Kidney epithelial cell (primary cell): ENCODE measurements at places on chromosomes 6 and 20. TPM values are rescaled to one million over a fixed set of nuclear protein-coding genes. Genes with fewer than 3 reads are reported as not detected.

DNA sequence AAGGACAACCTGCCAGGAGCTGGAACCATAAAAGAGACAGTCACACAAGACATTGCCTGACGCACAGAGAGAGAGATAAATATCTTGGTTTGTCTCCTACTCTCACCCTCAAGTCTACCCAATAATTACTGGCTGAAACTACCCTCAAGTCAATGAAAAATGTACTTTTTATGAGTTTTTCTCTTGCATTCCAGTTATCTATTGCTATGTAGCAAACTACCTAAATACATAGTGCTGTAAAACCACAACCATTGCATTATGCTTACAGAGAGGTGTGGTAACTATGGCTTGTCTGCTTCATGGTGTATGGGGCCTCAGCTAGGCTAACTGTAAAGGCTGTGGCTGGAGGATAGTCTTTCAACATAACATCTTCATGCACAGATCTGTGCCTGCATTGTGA, 247.8 kb downstream of the HAO1 start:
- no peak for DNase-seq

- no peak for DNase-seq
Measured at GRCh38 chr6:24064106-24064505, 61.9 kb upstream of the NRSN1 start.

DNA sequence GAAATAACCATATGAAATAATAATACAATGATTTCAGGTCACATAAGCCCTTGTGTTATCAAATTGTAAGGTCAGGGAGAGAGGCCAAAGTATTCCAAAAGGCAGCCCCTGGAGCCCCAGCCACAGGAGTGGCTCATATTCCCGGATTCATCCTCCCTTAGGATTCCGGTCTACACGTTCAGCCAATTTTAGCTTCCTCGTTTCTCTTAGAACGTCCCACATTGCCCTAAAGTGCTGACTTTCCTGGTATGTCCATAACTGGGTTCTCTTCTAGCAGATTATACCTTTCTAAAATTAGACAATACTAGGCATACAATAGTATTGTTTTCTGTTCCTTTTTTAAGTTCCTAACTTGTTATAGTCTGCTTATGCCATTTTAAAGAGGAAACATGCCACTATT, 192.7 kb upstream of the NOX3 start:
- DNase-seq, result no peak

The CBFA2T2 gene
- total RNA-seq, result 11.6 and 13.4 TPM in 2 replicates
